CD4-positive, alpha-beta T cell (primary cell): ENCODE measurements at places on chromosomes 13 and 19. TPM values are rescaled to one million over a fixed set of nuclear protein-coding genes. Genes with fewer than 3 reads are reported as not detected.

DNA sequence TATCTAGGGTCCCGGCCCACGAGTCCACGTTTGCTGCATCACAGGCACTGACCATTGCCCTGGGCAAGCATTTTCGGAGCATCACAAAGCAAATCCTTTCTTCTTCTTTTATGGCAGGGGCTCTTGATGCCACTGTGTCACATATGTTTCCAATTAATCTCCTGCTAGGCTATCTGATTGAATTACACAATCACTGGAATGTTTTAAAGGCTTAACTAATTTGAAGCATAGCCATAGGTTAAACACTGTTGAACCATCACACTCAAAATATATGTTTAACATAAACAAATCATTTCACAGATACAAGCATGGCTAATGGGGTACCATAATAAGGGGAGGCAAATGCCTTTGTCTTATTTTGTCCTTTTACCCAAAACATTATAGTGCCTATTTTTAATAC is 338.3 kb downstream of the POU4F1 start:
- no peaks in the 10 kb centered on the region for H3K27me3 ChIP-seq
- H3K36me3 ChIP-seq, result no peaks in the 10 kb centered on the region
- no peak for DNase-seq
- H3K27ac ChIP-seq, result no peak overlapping the region
- no peaks in the 10 kb centered on the region for H3K4me1 ChIP-seq

DNA sequence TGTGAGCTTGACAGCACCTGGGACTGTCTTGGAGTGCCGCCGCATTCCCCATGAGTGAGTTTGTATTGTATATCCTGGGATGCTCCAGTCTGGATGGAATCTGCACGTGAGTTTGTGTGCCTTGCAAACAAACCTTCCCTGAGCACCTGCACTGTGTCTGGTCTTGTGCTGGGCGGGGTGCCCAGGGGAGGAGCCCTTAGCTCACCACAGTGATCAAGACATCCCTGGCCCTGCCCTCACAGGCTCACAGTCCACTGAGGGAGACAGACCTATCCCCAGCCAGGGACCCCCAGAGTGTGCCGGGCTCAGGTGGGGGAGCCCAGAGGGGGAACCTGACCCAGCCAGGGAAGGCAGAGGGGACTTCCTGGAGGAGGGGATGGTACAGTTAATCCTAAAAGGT is 1.7 kb upstream of the BCAM start:
- DNase-seq, result no peak
- H3K27me3 ChIP-seq, result peaks cover 17% of the 10 kb centered on the region
- H3K4me3 ChIP-seq, result no peak overlapping the region
- no peak overlapping the region for H3K27ac ChIP-seq
- H3K36me3 ChIP-seq, result no peaks in the 10 kb centered on the region
- H3K4me1 ChIP-seq, result peaks cover 6% of the 10 kb centered on the region

DNA sequence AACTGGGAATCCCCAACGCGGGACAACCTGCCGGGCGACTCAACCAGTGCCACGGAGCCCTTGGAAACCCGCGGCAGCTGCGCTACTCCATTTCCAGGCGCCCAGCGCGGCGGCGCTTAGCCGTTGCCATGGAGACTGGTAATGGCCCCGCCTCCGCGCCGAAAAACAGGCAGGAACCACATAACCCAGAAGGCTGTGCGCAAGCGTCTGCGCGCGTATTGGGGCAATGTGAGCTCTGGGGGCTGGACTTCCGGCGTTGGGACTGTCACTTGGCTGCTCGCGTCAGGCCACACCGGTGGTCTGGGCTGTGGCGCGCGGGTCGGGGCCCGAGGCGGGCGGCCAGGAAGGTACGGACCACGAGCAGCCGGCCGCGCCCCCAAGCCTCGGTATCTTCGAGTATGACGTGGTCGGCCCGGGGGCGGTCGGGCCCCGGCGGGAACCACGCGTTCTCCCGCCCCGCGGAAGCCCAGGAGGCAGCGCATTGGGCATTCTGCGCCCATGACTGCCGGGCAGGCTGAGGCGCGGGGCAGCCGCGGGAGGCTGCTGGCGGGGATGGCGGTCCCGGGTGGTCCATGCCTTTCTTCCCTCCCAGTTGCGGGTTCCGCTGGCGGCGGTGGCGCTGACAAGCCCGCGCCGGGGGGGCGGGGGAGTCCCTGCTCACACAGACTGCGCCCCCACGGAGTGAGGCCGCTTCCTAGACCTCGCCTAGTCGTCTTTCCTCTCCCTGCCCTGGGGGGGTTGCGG is at the start of gene ZNF324B:
ZNF324B (plus strand) TSS at position 265 of the 744 bp plus-strand sequence. CDS start 2,080 bp downstream, outside the sequence.
- H3K27ac ChIP-seq, result peak within 1 kb of the TSS; percentile 61
- H3K4me1 ChIP-seq, result peaks cover 15% of the 10 kb centered on the region

- DNase-seq, result no peak
- H3K4me3 ChIP-seq, result no peak overlapping the region
- H3K36me3 ChIP-seq, result no peaks in the 10 kb centered on the region
- no peak overlapping the region for H3K27ac ChIP-seq
- H3K4me1 ChIP-seq, result no peaks in the 10 kb centered on the region
Measured at GRCh38 chr13:35957241-35957731, 173.9 kb downstream of the DCLK1 start.

DNA sequence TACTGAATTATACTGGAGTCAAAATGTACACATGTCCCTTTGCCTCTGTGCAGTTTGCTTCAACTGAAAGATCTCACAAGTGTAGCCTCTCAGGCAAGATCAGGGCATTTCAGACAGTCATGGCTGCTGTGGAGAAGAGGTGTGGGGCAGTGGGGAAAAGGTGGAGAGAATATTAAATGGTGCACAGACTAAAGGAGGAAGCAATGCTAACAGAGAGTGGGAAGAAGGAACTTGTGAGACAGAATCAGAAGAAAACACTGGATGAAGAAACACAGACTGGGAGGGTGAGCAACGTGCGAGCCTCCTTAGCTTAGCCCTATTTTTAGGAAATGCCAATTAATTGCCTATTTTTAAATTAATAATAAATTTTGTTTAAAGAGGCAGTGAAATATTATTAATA is 49.6 kb upstream of the RAP2A start:
- H3K36me3 ChIP-seq, result peaks cover 3% of the 10 kb centered on the region
- no peaks in the 10 kb centered on the region for H3K27me3 ChIP-seq
- H3K4me1 ChIP-seq, result peaks cover 10% of the 10 kb centered on the region
- no peak overlapping the region for H3K27ac ChIP-seq

GRCh38 chr13:96141032-96141431 is 51.1 kb downstream of the HS6ST3 start:
- H3K27ac ChIP-seq, result no peak overlapping the region
- H3K36me3 ChIP-seq, result no peaks in the 10 kb centered on the region
- H3K4me3 ChIP-seq, result no peak overlapping the region
- H3K4me1 ChIP-seq, result no peaks in the 10 kb centered on the region
- no peaks in the 10 kb centered on the region for H3K27me3 ChIP-seq

DNA sequence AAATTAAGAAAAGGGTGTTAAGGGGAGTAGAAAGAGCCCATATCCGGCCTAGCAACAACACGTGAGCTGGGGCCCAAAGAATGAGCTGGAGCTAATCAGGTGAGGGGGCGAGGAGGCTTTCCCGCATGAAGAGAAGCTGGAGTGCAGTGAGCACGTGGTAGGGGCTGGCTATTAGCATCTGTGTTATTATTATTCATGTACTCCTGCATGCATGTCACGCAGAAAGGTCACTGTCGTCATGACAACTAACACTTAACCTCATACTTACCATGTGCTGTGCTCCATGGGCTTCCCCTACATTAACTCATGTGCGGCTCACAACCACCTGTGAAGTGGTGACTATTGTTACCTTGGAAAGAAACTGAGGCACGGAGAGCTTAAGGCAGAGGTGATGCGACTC is 227.6 kb upstream of the UBL3 start:
- H3K36me3 ChIP-seq, result no peaks in the 10 kb centered on the region
- H3K27me3 ChIP-seq, result no peaks in the 10 kb centered on the region
- no peaks in the 10 kb centered on the region for H3K4me1 ChIP-seq

- H3K4me1 ChIP-seq, result peaks cover 22% of the 10 kb centered on the region
- peak; percentile 37 for DNase-seq
- H3K27me3 ChIP-seq, result no peaks in the 10 kb centered on the region
Measured at GRCh38 chr13:99258210-99258860, at the start of gene GPR18. Gene GPR18, minus strand, starts transcription at chr13:99258379. Its CDS starts 2,507 bp downstream, at chr13:99255872.

- peaks cover 2% of the 10 kb centered on the region for H3K27me3 ChIP-seq
- no peaks in the 10 kb centered on the region for H3K36me3 ChIP-seq
- peaks cover 13% of the 10 kb centered on the region for H3K4me1 ChIP-seq
- no peak for DNase-seq
- no peak overlapping the region for H3K27ac ChIP-seq
Measured at GRCh38 chr19:12987781-12988180, 7.5 kb upstream of the NFIX start.

DNA sequence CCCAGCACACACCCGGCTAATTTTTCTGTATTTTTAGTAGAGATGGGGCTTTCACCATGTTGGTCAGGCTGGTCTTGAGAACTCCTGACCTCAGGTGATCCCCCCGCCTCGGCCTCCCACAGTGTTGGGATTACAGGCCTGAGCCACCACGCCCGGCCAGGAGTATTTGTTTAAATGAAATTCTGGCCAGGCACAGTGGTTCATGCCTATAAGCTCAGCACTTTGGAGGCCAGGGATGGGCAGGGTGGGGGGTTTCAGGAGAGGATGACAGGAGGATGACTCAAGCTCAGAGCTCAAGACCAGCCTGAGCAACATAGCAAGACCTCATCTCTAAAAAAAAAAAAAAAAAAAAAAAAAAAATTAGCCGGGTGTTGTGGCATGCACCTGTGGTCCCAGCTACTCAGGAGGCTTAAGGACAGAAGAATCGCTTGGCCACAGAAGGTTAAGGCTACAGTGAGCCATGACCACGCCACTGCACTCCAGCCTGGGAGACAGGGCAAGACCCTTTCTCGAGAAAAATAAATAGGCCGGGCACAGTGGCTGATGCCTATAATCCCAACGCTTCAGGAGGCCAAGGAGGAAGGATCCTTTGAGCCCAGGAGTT is 8.2 kb upstream of the DHDH start:
- no peak overlapping the region for H3K27ac ChIP-seq
- H3K27me3 ChIP-seq, result no peaks in the 10 kb centered on the region
- peaks cover 5% of the 10 kb centered on the region for H3K4me1 ChIP-seq
- H3K36me3 ChIP-seq, result peaks cover 19% of the 10 kb centered on the region
- no peak for DNase-seq

DNA sequence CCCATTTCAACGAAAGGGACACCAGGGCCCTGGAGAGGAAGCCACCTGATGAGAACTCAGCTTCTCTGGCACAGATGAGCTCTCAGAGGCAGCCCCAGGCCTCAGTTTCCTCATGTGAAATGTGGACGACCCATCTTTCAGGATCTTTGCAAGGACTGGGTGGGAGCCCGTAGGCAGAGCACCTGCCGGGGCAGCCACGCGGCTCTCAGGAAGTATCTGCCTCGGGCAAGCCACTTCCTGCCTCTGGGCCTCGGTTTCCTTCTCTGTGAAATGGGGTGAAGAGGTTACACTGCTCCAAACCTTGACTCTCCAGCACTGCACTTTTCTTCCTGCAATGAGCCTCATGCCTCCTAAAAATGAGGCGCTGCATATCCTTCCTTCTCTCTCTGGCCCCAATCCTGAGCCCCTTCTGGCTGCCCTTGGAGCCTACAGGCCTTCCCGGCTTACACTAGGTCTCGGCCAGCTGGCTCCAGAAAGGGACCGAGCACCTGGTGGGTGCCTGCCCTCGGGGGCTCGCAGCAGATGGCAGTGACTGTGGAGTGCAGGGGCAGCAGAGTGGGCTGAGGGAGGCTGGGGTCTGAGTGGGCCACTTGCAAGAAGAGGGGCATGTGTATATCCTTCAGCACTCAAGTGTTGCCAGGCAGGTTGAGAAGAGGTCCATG is 3.5 kb downstream of the SSBP4 start:
- H3K4me3 ChIP-seq, result peak overlapping the region; percentile 25
- H3K27ac ChIP-seq, result peak overlapping the region; percentile 10
- H3K27me3 ChIP-seq, result peaks cover 10% of the 10 kb centered on the region
- peaks cover 17% of the 10 kb centered on the region for H3K36me3 ChIP-seq
- no peak for DNase-seq

DNA sequence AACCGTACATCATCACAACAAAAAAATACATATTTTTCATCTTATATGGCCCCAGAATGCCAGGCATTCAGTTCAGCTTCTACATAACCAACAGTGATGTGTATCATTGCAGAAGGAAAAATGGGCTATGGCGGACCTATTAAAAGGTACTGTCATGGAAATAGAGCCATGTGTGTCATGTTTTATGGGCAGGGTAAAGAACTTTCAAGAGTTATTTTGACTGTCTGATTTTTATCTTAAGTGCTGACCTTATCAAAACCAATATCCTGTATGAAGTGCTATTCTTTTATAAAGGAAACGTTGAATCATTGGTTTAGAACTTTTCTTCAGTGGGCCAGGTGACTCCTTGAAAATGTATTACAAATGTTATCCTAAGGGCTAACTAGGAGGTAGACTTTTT is 9.9 kb downstream of the ZNF507 start:
- no peak overlapping the region for H3K4me3 ChIP-seq
- H3K4me1 ChIP-seq, result peaks cover 17% of the 10 kb centered on the region
- H3K27me3 ChIP-seq, result no peaks in the 10 kb centered on the region
- no peak for DNase-seq
- peaks cover 76% of the 10 kb centered on the region for H3K36me3 ChIP-seq

AKT2 gene
- total RNA-seq, result 199 TPM

ATP4B gene
- total RNA-seq, result not detected

OR10H5 gene
- not detected for total RNA-seq

URAD gene
- not detected for total RNA-seq

RFXANK gene
- total RNA-seq, result 37.2 TPM

GSX1 gene
- total RNA-seq, result not detected

TUBA3C gene
- not detected for total RNA-seq

KLHL1 gene
- total RNA-seq, result not detected

KIR3DL1 gene
- not detected for total RNA-seq
